ENCODE measurements at places on chromosomes 3 and 15.

DNA sequence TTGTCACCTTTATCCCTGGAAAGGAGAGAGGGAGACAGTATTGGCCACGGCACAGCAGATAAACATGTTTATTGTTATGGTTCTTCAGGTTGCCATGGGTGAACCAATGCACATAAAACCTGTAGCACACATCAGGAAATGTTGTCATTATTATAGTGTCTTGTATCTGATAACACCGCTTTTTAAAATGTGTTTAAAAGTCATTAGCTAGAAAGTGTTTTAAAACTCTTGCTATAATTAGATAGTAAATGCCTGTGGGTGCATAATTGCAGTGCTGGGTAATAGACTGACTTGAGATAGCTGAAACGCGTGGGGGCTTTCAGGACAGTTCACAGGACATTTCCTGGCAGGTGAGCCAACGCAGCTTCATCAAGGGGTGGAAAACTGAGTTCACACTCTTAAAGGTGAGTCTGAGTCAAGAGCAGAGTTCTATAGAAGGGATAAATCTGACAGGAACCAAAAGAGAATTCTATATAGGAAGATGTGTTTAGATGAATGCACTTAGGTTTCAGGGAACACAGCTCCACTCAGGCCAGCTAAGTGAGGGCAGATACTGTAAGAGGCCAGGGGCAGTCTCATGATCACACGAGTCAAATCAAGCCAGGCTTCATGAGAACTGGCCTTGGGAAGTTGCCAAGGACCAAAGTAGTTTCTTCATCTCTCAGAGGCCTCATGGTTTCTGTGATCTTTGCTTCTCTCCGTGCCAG is 35.6 kb upstream of the PPP4R2 start:
- no peak for DNase-seq

- no peak for DNase-seq
Measured at GRCh38 chr15:32641517-32642059, at the start of gene SCG5. SCG5 (plus strand) TSS chr15:32641710; CDS start chr15:32643593, 1,883 bp downstream.

- DNase-seq, result no peak
Measured at GRCh38 chr3:112306825-112307224, 12.8 kb upstream of the SLC9C1 start.

- DNase-seq, result no peak
Measured at GRCh38 chr15:96462768-96463750, 132.6 kb downstream of the NR2F2 start.

- no peak for DNase-seq
Measured at GRCh38 chr3:38454178-38454883, 641 bp downstream of the ACVR2B start.

DNA sequence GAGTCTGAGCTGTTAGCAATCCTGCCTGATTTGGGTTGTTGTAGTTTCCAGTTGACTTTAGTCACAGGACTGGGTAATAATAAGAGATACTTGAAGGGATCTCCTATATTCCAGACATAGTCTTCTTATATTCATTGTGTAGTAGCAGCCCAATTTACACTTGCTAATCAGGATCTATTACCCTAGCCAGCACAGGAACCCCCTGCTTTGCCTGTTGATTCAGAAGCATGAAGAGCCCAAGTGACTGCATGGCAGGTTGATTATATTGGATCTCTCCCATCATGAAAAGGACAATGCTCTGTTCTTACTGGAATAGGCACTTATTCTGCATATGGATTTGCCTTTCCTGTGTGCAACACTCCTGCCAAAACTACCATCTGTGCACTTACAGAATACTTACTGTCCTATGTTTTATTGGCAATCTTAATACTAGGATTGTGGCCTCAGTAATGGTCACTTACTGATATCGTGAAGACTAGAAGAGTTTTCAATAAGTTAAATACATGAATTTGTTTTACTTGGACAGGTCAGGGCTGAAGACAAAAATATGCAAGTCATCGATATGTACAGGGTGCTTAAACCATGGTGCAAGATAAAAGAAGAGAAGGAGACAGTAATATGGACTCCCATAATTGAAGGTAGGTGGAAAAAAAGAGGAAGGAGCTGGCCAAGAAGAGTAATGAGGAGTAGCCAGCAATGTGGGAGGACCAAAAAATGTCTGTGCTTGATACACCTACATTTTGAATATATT is 304.1 kb downstream of the MCTP2 start:
- no peak for DNase-seq

DNA sequence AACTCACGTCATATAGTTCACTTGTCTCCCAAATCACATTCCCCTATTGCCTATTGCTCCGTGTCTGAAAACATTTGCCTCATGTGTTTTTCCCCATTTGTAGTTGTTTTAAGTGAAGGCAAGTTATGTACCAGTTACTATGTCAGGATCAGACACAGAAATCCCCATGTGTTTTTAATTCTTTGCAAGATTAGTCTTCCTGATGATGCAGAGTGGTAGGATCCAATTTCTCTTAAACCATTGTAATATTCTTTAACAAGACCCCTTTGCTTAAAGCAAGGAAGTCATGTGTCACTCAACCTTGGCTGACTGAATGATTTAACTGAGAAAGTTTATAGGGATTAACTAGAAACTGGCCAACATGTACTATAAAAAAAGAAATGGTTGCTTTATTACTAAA is 164.4 kb downstream of the OPA1 start:
- no peak for DNase-seq

DNA sequence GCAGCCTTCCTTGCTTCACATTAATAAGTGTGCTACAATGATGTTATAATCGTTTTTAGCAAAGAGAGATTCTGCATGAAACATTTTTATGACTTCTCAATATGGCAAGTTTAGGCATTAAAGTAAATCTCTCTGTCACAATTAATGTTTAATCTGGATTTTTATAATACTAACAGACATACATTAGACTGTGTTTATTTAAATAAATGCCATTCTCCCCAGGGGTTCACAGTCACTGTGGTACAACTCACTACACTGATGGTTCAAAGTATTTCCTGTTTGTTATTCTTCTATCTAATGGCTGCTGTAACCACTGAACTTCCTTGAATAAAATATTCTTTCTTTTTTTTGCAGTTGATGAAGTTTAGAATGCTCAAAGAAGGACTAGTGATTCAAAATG is 59.0 kb downstream of the SLC12A1 start:
- no peak for DNase-seq
